ENCODE measurements at places on chromosomes 5 and 9. TPM values are rescaled to one million over a fixed set of nuclear protein-coding genes. Genes with fewer than 3 reads are reported as not detected.

DNA sequence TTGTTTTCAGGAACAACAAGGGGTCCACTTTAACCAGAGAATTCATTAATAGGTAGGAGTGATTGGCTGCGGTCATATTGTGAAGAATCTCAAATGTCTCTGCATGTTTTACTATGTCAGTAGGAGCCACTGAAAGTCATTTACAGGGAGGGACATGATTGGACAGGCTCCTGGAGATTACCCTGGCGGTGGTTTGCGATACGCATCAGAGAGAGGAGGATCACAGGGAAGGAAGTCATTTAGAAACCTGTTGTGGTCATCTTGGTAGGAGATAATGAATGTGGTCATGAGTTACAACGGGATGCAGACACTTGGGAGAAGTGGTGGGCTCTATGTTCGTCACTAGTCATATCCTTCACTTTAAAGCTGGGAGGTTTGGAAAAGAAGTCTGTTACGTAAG is 262.8 kb downstream of the FAM114A2 start:
- no peak for DNase-seq
- no peaks in the 10 kb centered on the region for H3K4me1 ChIP-seq
- H3K27ac ChIP-seq = no peak overlapping the region
- H3K27me3 ChIP-seq = no peaks in the 10 kb centered on the region

IRX1 gene
- not detected for total RNA-seq

GRCh38 chr9:108087781-108088180 is 598.2 kb upstream of the KLF4 start:
- no peaks in the 10 kb centered on the region for H3K27me3 ChIP-seq
- H3K27ac ChIP-seq = no peak overlapping the region
- H3K36me3 ChIP-seq = no peaks in the 10 kb centered on the region

GRCh38 chr9:116133163-116133562 is 20.4 kb upstream of the PAPPA start:
- no peak for DNase-seq
- H3K4me1 ChIP-seq = no peaks in the 10 kb centered on the region
- H3K4me3 ChIP-seq = no peak overlapping the region
- H3K27ac ChIP-seq = no peak overlapping the region

- H3K36me3 ChIP-seq = no peaks in the 10 kb centered on the region
- H3K4me3 ChIP-seq = no peak overlapping the region
- H3K27me3 ChIP-seq = no peaks in the 10 kb centered on the region
- no peak overlapping the region for H3K27ac ChIP-seq
- peak; percentile 23 for DNase-seq
These were observed 76.2 kb upstream of the IL6ST start for GRCh38 chr5:56070851-56071465.

PDZD2 gene
- not detected for total RNA-seq

DNA sequence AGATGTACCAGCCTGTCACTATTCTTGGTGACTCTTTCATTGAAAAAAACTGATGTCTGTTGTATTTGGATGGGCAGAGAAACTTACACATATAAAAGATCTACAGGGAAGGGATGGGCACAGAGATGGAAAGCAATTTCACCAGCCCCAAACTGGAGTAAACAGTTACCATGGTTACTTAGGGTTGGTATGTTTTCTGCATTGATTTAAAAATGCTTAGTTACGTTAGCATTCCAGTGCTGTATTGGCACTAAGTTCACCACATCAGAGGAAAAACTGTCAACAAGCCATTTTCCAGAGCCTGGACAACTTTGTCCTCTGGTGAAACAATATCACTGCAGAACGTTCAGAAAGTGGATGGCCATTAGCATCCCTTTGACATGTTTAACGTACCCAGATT is 28.0 kb downstream of the MARCHF3 start:
- no peak overlapping the region for H3K4me3 ChIP-seq
- peaks cover 43% of the 10 kb centered on the region for H3K4me1 ChIP-seq
- no peaks in the 10 kb centered on the region for H3K27me3 ChIP-seq
- H3K36me3 ChIP-seq = no peaks in the 10 kb centered on the region
- H3K27ac ChIP-seq = no peak overlapping the region

RNF224 gene
- total RNA-seq = not detected

- H3K36me3 ChIP-seq = no peaks in the 10 kb centered on the region
- no peak for DNase-seq
- H3K4me3 ChIP-seq = no peak overlapping the region
- no peaks in the 10 kb centered on the region for H3K27me3 ChIP-seq
- H3K4me1 ChIP-seq = peaks cover 34% of the 10 kb centered on the region
These were observed 1.8 kb downstream of the PTGES2 start for GRCh38 chr9:128125580-128126354.

DNA sequence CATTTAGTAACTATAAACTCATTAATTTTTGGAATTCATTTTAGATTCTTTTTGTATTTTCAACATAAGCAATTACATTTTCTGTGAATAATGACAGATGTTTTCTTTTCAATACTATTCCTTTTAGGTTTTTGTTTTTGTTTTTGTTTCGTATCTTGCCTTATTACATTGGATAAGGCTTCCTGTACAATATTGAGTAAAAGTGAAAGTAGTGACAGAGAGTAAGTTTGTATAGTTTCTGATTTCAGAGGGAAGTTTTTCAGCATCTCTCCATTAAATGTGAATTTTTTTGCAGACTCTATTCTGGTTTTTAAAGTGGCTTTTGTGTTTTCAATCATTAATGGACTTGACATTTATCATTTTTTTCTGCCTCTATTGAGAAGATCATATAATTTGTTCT is 12.8 kb upstream of the CAMK4 start:
- no peaks in the 10 kb centered on the region for H3K27me3 ChIP-seq
- DNase-seq = no peak
- H3K4me3 ChIP-seq = no peak overlapping the region
- no peak overlapping the region for H3K27ac ChIP-seq
- no peaks in the 10 kb centered on the region for H3K4me1 ChIP-seq
- no peaks in the 10 kb centered on the region for H3K36me3 ChIP-seq

GRCh38 chr5:110203661-110204060 is 513.9 kb downstream of the MAN2A1 start:
- H3K36me3 ChIP-seq = no peaks in the 10 kb centered on the region
- no peak for DNase-seq
- no peak overlapping the region for H3K27ac ChIP-seq
- H3K4me3 ChIP-seq = no peak overlapping the region
- H3K4me1 ChIP-seq = no peaks in the 10 kb centered on the region
- no peaks in the 10 kb centered on the region for H3K27me3 ChIP-seq

GTF2H2C gene
- 46.2 TPM for total RNA-seq

DNA sequence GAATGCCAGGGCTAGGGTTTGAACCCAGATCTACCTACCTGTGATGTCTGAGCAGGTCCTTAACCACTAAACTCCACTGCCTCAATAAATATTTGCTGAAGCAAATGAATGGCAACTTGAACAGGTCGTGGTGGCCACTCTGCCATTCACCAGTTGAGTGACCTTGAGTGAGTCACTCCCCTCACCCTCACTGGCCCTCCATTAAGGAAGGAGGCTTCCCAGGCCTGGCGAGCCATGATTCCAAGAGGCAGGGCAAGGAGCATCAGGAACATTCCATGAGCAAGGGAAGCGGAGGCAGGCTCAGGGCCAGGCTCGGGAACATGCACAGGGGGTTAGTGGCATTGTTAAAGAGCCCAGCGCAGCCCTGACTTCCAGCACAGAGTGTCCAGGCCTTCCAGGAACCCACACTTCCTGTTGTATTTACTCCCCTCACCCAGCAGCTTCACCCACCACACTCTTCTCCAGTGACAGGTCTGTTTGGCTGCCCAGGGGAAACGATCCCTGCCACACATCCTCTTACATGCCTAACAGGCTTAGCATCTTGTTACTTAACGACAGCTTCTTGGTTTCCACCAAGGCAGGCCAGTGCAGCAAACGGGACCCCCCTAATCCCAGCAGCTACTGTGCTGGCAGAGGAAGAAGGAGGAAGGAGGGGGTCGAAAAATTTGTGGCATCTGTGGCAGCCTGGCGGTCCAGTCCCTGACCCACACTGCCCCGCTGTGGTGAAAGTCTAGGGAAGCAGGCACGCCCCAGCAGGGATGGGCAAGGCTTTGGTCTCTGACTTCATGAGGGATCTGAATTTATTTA is 43.7 kb upstream of the TTC1 start:
- H3K27ac ChIP-seq = no peak overlapping the region
- peaks cover 3% of the 10 kb centered on the region for H3K4me1 ChIP-seq
- no peaks in the 10 kb centered on the region for H3K36me3 ChIP-seq
- no peak overlapping the region for H3K4me3 ChIP-seq
- DNase-seq = peak; percentile 32

SREK1IP1 gene
- total RNA-seq = 25.5 TPM

DNA sequence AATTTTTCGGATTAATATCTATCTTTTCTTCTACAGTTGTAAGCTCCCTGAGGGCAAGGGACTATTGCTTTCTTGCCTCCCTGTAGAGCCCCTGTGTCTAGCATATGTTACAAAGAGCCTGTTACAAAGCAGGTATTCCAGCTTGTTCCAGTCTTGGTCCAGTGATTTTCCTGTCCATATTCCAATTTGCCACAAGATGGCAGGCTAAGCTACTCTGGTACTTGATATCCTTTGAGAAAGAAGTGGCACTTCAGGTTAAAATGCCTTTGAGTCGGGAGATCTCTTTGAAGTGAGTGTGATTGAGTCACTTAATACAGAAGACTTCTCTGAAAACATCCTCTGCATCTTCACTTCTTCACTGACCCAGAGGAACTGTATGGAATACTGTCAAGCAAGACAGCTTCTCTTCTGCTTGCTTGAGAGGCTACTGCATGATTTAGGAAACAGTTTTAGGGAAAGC is 24.5 kb downstream of the CAVIN4 start:
- H3K27me3 ChIP-seq = no peaks in the 10 kb centered on the region
- peak; percentile 4 for DNase-seq
- H3K4me1 ChIP-seq = peaks cover 13% of the 10 kb centered on the region
- H3K4me3 ChIP-seq = no peak overlapping the region
- no peak overlapping the region for H3K27ac ChIP-seq
- no peaks in the 10 kb centered on the region for H3K36me3 ChIP-seq

GRCh38 chr5:59034498-59035186 is 451.8 kb downstream of the RAB3C start:
- H3K4me1 ChIP-seq = peaks cover 12% of the 10 kb centered on the region
- peaks cover 4% of the 10 kb centered on the region for H3K27me3 ChIP-seq
- H3K27ac ChIP-seq = no peak overlapping the region
- H3K36me3 ChIP-seq = no peaks in the 10 kb centered on the region
- H3K4me3 ChIP-seq = no peak overlapping the region
